DMS79 treated with DMSO at 0.1 percent for 48 hours (cell line): ENCODE measurements at places on chromosomes 5 and 9.

GRCh38 chr9:110031511-110032173 is 176.3 kb downstream of the C9orf152 start:
- no peak for DNase-seq

DNA sequence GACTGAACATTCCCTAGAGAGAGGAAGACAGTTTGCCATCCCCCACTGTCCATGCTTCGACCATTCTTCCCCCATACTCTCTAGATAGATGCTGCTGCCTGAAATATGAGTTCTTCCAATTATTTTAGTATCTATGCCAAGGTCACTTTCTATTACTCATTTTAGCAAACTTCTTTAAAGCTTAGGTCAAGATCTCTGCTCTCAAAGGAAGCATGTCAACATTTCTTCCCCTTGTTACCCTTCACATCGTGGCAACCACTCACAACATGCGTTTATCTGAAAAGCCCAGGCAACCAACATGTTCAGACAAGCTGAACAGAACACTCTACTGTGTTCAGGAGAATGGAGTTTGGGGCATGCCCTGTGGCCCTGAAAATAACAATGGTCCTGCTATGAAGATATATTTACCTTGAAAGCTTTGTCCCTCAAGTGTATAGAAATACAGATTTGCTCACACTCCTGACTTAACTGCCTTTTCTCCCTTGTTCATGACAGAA is 138.4 kb upstream of the KIF2A start:
- DNase-seq = peak; percentile 55

- no peak for DNase-seq
Observed at GRCh38 chr9:113616116-113616515, 152.6 kb downstream of the RGS3 start.

GRCh38 chr9:84620338-84620737 is 49.2 kb upstream of the NTRK2 start:
- DNase-seq = no peak

GRCh38 chr5:134534726-134535110 is 9.2 kb downstream of the JADE2 start:
- DNase-seq = no peak

DNA sequence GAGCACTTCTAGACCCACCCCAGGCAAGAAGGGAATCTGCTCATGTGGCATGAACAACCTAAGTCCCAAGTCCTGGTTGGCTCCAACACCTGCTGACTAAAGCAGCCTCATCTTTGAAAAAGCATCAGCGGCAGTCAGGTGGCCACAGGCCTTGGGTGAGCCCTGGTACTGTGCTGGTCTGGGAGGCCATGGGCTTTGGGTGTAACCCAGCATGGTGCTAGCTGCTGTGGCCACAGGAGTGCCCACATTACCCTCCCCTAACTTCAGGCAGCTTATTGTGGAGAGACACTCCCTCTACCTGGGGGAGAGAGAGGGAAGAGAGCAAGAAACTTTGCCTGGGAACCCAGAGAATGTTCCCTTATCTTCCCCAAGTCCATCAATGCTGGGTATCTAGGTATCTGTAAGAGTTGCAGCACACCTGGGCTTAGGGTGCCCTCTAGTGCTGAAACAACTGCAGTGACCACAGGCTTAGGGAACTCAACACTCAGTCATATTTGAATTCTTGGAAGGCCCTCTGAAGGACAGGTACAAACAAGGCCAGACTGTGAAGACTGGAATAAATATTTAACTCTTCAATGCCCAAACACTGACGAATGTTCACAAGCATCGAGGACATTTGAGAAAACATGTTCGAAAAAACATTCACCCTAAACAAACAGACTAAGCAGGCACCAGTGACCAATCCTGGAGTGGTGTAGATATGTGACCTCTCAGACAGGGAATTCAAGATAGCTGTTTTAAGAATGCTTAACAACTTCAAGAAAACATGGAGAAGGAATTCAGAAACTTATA is 69.9 kb upstream of the OR2K2 start:
- DNase-seq = no peak

DNA sequence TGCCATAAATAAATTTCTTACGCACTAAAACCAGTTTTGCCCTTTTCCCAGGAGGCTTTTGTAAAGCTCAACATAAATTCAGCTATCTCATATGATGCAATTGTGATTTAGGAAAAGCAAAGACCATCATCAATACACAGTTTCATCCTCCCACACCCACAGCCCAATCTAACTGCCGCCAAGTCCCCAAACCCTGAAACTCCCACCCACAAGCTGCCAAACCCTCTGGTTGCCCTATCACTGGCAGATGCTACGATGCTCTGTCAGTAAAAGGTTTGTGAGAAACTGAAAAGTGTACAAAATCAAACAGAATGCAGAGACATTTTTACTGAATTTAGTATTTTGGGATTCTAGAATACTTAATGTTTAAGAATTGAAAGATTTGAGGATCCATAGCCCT is 42.8 kb upstream of the NR4A3 start:
- no peak for DNase-seq

DNA sequence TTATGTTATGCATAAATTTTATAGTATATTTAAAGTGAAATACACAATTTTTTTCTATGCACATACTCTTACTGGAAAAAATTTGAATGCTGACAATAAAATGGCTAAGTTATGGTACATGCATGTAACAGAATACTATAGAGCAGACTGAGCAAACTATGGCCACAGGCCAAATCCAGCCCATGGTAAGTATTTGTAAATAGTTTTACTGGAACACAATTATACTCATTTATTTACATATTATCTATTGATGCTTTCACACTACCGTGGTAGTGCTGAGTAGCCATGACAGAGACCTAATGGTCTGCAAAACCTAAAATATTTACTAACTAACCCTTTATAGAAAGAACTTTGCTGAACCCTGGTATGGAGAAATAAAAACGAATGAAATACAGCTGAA is 45.7 kb downstream of the TEX10 start:
- no peak for DNase-seq

GRCh38 chr5:9505225-9505624 is 40.6 kb downstream of the SEMA5A start:
- no peak for DNase-seq

- DNase-seq = no peak
Observed at GRCh38 chr5:21774281-21774680, 1078.9 kb downstream of the CDH12 start.

DNA sequence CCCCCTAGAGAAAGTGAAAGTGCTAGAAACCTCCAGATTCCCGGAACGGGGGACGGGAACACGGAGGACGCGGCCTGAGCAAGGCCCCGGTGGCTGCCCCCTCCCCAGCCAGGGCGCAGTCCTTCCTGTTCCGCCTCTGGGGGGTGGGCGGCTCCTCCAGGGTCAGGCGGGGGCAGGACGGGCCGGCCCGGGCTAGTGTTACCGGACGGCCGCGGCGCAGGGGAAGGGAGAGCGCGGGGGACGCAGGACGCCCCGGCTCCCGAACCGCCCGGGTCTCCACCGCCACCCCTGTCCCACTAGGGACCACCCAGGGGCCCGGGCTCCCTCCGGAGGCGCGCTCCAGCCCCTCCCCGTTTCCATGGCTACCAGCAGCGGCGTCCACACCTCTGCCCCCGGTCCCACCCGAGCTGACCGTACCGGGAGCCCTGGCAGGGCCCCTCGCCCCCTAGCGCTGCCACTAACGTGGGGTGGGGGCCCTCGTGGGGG is 579 bp downstream of the SLC12A7 start:
- DNase-seq = no peak

DNA sequence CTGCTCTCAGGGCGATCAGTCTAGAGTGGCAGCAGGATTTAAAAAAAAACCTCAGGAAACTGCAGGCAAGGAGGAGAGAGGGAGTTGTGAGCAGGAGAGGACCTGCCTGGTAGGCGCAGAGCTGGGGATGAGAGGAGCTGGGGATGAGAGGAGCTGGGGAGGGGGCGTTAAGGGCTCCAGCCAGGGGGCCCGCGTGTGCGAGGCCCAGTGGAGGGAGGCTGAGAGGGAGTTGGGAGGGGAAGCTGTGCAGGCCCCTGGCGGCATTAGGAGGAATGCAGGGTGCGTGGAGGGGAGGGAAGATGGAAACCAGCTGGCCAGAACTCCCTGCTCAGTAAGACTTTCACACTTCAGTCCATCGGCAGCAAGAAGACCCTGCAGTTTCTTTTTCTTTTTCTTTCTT is 45.2 kb upstream of the HMCN2 start:
- no peak for DNase-seq

GRCh38 chr5:137822984-137823383 is 44.7 kb upstream of the MYOT start:
- no peak for DNase-seq
